ENCODE measurements at places on chromosomes 3 and 15.

DNA sequence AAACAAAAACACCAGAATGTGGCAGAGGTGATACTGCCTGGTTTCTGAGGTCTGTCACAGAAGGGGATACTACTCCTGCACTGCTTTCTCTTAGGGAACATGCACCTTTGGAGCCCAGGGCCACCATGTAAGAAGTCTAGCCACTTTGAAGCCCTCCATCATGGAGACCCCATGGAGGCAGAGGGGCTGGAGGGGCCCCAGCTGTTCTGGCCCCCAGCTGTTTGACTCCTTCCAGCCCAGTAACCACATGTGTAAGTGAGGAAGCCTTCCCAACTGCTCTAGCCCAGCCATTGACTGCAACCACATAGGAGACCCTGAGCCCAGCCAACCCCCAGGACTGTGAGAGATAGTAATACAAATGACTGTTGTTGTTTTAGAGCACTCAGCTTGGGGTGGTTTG lies 9.0 kb upstream of the IGDCC4 start:
- DNase-seq = no peak

DNA sequence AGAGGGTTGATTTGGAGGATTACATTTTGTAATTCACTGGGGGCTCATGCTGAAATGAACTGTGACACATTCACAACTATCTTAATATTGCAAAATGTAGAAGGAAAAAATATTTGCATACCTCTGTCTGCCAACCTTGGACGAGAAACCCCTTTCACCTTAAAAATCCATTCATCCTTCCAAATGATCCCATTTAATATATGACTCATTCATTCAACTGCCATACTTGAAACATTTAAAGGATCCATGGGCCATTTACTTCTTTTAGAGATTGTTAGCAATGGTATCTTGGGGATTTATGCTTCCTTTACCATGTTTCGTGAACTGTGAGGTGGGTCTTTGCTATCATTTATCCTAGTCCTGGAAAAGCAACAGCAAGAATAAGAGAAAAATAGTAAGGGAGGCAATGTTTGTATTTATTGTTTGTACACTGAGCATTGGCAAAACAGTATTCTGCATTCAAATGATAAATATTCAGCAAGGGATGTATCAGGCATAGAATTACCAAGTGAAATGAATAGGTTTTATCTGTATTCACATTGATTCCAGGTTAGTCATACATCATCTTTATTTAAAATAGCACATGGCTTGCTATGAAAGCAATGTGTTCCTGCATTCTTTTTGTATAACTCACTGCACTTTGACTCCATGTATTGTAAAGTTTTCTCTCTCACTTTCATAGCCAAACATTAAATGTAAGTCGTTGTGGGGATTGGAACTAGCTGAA lies 378.1 kb downstream of the NSUN3 start:
- DNase-seq = no peak

DNA sequence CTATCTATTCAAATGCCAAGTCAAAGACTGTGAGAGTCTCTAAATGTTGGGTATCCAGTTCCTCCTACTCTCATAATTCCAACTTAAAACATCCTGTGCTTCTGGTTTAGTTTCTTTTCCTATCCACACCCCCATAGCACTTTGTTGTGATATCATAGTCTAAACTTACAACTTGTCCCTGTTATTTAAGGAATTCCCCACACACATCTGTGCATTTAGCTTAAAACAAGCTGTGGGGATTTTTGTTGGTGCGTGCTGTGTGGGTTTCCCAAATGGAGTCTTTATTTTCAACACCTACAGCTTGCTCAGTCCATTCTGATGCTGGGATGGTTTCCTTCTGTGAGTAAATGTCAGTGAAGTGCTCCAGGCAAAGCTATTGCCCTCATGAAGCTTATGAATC lies 167.3 kb downstream of the GMNC start:
- DNase-seq = no peak

GRCh38 chr3:22392859-22393258 lies 641.8 kb upstream of the ZNF385D start:
- DNase-seq = no peak

DNA sequence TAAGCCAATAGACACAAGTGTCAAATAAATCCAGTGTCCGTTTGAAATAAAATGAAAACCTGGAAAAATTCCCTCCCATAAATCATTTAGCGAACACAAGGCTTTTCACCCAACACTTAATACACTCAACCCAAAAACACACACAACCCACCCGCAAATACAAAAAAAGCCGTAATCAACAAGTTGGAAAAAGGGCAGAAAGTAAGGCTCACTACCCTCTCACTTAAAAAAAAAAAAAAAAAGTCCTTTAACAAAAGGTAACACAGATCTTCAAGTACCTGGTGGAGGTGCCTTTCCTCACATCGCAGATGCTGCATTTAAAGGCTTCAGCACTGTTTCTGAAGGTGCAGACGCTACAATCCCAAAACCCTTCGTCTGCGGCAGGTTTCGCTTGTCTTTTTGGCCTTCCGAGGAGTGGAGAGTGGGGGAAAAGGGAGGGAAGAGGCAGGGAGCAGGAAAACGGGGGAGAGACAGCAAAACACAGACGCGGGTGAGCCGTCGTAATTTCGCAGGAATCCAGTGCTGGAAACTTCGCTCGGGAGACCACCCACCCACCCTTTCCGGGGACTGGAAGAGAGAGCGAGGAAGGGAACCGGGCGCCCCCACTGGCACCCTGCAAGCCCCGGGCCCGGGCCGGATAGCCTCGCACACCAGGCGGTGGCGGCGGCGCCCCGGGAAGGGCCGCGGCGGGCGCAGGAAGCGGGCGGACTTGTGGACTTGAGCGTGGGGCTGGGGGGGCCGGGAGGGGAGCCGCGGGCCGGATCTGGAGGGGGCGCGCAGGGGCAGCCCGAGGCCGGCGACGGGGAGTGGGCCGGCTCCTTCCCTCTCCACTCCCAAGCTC lies 401.8 kb downstream of the SHQ1 start:
- DNase-seq = peak; percentile 9

DNA sequence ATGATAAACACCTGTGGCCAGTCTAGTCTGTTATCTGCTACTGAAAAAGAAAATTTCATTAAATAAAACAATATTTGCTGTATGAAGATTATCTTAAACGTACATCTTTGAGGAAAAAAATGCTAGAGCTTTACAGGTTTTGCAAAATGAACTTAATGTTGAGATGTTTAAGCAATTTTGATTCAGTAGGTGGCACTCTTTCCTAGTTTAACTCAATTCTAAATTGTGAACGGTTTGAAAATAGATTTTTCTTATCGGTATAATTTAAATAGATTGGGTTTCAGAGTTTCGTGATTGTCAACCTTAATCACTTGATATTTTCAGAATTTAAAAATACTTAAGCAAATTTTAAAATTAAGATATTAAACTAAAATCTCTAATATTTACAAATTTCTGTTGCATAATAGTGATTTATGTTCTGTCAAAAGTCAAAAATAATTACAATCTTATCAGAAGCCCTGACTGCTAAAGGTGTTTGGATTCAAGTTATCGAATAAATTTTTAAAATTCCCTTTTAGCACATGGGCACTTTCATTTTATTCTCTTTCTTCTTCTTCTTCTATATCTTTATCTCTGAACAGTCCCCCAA lies 7.0 kb upstream of the RNF111 start:
- DNase-seq = no peak

DNA sequence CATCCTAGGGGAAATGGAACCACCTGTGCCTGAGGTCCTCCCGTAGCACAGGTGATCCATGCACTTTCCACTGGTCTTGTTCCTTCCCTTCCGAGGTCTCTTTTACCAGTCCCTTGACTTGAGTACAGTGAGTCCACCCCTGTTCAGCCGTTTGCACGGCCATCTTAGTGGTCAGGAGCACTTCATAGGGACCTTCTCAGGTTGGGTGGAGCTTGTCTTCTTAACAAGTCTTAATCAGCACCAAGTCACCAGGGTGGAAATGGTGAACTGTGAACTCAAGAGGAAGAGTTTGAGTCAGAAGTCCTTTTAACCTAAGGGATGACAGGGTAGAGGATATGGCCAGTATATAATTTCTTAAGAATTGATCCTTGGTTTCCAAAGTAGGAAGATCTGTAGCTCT lies 21.4 kb downstream of the ARL8B start:
- no peak for DNase-seq

- DNase-seq = no peak
Observed at GRCh38 chr3:124269619-124270018, 277.7 kb upstream of the ROPN1 start.

DNA sequence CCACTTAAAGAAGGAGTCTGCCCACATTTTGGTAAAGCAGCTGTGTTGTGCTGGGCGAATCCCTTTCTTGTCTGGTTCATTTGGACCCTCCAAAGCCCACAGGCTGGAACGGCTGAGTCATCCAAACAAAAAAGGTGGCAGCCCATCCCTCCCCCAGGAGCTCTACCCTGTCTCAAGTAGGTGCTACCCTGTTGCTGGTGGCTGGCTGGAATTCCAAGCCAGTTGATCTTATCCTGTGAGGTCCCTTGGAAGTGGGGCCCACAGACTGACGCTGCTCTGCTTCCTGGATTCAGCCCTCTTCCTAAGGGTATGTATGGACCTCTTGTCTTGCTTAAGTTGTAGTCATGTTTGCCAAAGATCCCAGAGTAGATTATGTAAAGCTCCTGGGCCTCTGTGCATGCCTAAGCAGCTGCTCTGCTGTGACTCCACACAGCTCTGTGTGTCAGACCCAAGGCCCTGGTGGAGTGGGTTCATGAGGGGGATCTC lies 44.5 kb downstream of the CCR1 start:
- no peak for DNase-seq

- no peak for DNase-seq
Observed at GRCh38 chr3:157275832-157276231, 115.9 kb upstream of the CCNL1 start.

GRCh38 chr3:125280668-125281361 lies 68.3 kb upstream of the SLC12A8 start:
- DNase-seq = no peak

DNA sequence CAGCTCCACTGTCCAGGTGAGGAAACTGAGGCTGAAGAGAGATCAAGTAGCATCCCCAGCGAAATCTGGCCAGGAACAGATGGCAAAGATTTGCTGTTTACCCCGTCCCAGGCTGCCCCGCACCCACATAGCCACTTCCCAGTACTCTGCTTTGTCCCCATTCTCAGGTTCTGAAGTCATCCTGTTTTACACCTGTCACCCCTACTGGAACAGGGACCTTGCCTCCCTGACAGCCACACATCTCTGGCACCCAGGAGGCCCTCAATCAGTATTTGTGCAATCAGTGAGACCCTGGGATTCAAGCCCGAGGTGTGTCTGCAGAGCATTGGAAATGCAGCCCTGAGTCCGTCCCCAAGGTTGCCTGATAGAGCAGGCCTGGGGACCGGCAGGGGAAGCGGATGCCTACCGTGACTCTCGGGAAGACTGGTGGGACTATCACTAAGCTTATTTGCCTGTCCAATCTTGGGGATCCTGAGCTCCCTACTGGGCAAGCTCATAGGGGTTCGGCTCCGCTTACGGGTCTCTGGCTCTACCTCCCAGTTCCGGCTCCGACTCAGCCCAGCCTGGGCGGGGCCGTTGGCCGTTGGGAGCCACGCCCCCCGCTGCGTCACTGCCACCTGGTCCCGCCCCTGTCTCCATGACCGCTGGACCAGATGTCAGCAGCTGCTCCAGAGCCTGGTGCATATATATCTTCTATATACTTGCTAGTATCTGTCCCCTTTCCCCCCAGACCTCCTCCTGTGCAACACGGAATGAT lies 17.5 kb upstream of the FANCD2 start:
- DNase-seq = peak; percentile 37

DNA sequence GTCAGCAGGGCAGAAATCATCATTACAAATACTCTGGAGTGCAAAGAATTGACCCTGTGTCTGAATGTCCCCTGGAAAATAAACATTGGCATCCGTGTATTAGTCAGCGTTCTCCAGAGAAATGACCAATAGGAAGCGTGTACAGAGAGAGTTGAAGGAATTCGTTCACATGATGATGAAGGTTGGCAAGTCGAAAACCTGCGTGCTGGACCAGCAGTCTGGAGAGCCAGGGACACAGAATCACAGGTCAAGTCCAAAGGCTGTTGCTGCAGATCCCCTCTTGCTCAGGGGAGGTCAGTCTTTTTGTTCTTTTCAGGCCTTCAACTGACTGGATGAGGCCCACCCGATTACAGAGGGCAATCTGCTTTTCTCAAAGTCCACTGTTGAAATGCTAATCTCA lies 16.6 kb downstream of the GP9 start:
- DNase-seq = no peak

- DNase-seq = no peak
Observed at GRCh38 chr3:148990236-148990635, 1.1 kb upstream of the GYG1 start.

DNA sequence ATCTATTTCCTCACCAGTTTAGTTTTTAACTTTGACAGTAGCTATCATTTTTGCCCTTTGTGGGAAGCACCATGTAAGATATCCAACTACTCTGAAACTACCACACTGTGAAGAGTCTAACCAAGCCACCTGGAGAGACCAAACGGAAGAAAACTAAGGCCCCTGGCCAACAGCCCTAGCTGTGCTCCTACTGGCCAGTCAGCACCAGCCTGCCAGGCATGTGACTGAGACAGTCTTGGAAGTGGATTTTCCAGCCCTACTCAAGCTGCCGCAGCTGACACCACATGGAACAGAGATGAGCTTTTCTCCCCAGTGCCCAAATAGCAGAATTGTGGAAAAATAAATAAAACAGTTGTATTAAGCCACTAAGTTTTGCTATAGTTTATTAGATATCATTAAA lies 2.9 kb upstream of the TBC1D5 start:
- DNase-seq = no peak

DNA sequence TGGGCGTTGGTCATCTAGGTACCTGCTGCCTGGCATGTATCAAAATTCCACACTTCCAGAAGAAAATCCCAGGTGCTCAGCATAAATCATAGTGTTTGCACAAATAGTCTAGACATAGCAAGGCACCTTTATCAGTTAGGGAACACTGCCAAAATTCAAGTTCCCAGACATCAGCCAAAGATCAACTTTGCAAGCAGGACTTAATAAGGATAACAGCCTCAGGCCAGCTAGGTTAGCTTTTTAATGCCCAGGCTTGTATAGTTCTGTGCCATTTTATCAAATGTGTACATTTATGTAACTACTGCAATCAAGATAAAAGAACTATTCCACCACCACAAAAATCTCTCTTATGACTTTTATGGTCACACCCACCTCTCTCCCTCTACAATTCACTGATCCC lies 30.7 kb downstream of the DZIP3 start:
- no peak for DNase-seq

GRCh38 chr3:4754180-4755086 lies 224.8 kb upstream of the BHLHE40 start:
- no peak for DNase-seq

DNA sequence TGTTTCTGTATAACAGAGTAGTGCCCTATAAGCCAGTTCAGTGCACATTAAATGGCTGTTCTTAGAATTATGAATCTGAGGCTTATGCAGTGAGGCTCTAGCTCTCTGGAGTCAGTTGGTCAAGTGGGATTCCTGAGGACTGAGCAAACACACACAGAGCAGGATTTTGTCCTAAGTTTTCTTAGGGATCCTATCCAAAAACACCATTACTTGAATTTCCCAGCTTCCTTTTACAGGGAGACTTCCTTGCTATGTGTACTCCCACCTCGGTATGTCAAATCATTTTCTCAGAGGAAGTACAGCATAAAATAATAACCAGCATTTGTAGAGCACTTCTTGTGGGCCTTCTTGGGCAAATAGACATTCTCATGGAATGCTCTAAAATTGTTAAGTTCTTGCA lies 63.1 kb upstream of the GOLGA6B start:
- DNase-seq = no peak

Measured in NCI-H1092 (cell line).